Activated gamma-delta T cell (primary cell): ENCODE measurements at places on chromosomes 1 and 21.
A peak's percentile ranks its signal among the peaks of the same experiment; 100 is the strongest.

DNA sequence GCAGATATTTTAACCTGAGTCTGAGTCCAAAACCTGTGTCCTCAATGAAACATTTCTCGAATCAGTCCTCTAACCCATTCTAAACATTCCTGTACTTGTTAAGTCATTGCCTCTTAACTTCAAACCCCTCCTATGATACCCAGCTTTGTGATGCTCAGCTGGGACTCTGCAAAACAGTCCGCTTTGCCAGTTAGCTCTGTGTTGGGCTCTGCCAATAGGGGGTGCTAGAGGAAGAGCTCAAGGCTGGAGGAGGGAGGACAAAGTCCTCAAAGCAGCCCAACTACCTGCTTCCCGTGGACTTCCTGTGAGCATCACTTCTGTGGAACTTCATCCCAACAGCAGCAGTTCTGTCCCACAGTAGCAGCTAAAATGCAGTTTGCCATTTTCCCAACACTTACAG, 38.1 kb upstream of the SYT14 start:
- no peak for DNase-seq

DNA sequence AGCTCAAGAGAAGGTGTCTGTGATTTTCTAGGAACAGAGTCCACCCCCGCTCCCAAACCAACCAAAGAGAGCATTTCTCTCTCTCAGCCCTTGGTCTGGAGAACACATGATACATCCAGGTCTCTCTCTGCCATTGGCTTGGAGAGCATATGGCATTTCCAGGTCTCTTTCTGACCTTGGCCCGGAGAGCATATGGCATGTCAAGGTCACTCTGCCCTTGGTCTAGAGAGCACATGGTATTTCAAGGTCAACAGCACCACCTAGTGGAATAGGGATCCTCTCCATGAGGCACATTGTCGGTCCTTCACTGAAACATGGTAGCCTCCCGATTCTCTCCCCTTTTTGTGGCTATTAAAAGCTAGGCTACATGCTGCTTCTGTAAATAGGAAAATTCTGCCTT, 437.7 kb upstream of the OLFM3 start:
- no peak for DNase-seq

GRCh38 chr1:183251101-183251958, 65.3 kb downstream of the LAMC2 start:
- DNase-seq: no peak

- DNase-seq: peak; percentile 14
Measured at GRCh38 chr1:25503551-25504426, 39.6 kb upstream of the LDLRAP1 start.

DNA sequence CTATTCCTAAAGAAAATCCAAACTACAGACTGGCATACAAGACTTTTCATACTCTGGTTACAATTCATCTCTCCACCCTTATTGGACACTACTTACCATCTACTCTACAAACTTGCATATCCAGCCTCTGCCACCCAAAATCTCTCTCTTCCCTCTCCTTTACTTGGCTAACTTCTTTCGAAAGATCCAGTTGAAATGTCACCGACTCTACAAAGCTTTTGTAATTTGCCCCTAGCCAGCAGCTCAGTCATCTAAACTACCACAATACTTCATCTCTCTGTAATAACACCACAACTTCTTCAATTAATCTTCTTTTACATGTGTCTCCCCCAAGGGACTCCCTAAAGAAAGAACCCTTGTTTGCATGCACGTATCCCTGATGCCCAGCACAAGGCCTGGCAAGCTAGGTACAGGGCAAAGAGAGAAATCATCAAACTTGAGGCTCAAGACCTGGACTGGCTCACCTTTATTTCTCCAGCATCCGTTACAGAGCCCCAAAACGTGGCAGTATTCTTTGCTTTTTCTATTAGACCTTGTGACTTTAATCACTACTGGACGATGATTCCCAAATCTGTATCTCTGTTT, 2.7 kb downstream of the ZBTB21 start:
- no peak for DNase-seq

- DNase-seq: no peak
Measured at GRCh38 chr1:44542420-44543063, 131.7 kb downstream of the TMEM53 start.

GRCh38 chr1:37135032-37135431, 100.7 kb upstream of the GRIK3 start:
- DNase-seq: no peak

- no peak for DNase-seq
Measured at GRCh38 chr1:156308078-156308477, 9.0 kb upstream of the VHLL start.

- no peak for DNase-seq
Measured at GRCh38 chr1:119981986-119982815, 85.9 kb upstream of the ADAM30 start.

GRCh38 chr1:231683439-231684165, 57.0 kb downstream of the DISC1 start:
- no peak for DNase-seq

DNA sequence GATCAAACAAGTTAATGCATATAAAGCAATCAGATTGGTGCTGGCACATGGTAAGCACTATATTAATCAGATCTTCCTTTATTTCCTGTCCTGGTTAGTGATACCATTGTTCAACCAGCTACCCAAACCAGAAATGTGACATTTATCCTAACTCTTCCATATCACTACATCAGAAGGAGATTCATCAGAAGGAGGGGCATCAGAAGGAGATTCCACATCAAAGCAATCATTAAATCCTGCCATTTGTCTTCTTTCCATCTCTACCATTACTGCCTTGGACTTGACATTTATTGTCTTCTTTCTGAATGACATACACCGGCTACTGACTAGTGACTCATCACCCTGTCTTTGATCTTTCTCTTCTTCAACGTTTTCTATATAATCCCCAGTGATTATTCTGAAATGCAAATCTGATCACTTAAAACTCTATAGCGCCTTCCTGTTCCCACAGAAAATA, 75.0 kb downstream of the DNM3 start:
- no peak for DNase-seq

GRCh38 chr1:72284348-72285073, 2.2 kb upstream of the NEGR1 start:
- no peak for DNase-seq

DNA sequence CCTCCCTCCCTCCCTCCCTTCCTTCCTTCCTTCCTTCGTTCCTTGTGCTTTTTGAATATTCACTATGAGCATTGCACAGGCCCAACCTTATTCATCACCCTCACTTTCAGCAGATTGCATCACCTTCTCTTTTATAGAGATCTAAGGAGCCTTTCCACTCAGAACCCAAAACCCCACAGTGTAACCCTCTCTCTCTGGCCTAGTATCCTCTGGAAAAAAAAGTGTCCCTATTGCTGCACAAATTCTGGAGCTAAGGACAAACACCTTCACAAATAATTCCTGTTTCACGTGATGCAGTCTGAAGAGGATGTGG, 25.6 kb downstream of the OR10J5 start:
- DNase-seq: no peak

GRCh38 chr1:210568631-210569030, 239.9 kb downstream of the HHAT start:
- DNase-seq: no peak

DNA sequence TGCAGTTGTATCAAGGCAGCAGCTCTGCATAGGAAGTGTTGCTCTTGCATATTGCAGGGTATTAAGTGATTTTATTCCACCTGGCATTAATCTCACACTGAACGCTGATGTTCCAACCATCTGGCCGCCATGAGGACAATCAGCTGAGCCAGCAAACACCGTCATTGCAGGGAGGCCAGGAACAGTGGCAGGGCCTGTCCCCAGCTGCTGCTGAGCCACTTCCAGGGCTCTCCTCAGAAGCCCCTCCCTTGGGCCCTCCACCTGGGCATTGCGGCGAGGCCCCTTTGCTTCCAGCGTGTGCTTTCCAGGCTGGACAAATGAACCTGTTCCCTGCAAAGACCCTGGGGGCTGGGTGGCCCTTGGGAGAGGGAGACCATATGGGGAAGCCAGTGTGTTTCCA, 171.6 kb upstream of the C1orf174 start:
- no peak for DNase-seq

DNA sequence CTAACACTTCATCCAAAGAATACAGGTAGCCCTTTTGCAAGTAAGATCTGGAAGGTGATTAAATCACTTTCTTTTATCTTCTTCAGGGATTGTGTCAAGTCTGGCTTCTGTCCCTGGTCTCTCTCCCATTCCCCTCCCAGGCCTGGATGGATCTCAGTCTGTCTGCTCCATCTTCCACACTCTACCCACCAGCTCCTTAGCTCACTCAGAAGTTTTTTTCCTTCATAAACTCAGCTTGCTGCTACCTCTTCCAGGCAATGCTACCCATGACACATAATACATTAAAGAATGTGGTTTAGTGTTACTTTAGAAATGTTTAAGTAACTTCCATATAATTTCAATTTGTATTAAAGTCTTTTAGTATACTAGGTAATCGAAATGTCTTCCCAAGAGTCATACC, 133.1 kb downstream of the AKT3 start:
- DNase-seq: no peak
